ENCODE measurements at places on chromosomes 7 and 10. TPM values are rescaled to one million over a fixed set of nuclear protein-coding genes. Genes with fewer than 3 reads are reported as not detected.

Gene CNPY1
- not detected for total RNA-seq

Gene IKZF1
- total RNA-seq, result 7.7 TPM

Gene DNAH11
- 1.6 TPM for total RNA-seq

Gene PAX4
- not detected for total RNA-seq

Gene FAM131B
- total RNA-seq, result 0.32 TPM

Gene SYNPO2L
- total RNA-seq, result 0.77 TPM

Gene MAPK8
- total RNA-seq, result 74.4 TPM

Gene BICC1
- total RNA-seq, result 5.1 TPM

Gene PIP
- 98.2 TPM for total RNA-seq

Gene PRKCQ
- total RNA-seq, result 1.4 TPM

DNA sequence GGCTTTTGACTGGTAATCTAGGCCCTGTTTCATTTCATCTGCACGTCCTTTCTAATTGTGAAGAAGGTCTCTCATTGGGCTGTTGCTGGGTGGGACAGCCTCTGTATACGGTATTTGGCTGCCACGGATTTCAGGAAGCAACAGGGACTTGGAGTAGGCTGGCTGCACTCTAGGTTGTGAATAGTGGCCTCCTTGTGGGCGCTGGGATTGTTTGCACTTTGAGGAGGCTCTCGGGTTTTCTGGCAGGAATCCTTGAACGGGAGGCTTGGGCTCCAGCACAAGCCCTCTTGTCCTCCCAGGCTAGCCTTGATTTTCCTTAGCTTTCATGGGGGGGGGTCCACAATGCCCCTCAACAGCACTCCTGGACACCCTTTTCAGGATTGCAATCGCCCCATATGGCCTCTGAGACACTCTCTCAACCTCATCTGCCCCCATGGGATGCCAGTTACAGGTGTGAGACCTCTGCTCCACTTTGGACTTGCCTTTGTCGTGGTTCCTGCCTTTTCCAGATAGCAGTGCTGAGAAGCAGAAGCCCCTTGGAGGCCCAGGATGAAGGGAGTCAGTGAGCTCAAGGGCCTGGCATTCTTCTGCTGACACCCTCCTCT lies 33.9 kb upstream of the ZNF273 start:
- no peaks in the 10 kb centered on the region for H3K4me1 ChIP-seq
- H3K4me3 ChIP-seq, result no peak overlapping the region
- no peak overlapping the region for H3K27ac ChIP-seq
- no peaks in the 10 kb centered on the region for H3K27me3 ChIP-seq
- no peaks in the 10 kb centered on the region for H3K36me3 ChIP-seq

DNA sequence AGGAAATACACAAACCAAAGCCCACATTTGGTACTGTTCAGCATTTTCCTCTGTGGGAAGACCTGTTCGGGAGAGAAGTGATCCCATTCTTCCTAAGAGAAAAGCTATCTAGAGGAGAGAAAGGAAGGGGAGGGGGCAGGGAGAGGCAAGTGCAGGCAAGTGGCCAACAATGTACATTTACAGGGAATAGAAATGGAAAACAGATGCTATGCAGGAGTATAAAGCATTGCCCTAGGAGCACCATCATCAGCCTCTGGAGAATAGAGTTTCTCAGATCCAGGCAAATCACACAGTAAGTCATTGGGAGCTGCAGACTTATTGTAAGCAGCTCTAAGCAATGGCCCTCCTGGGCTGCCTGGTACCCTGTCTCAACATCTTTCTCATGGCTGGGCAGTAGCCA lies 424.4 kb upstream of the AUTS2 start:
- no peaks in the 10 kb centered on the region for H3K36me3 ChIP-seq
- H3K27ac ChIP-seq, result no peak overlapping the region
- H3K4me3 ChIP-seq, result no peak overlapping the region
- H3K27me3 ChIP-seq, result peaks cover 12% of the 10 kb centered on the region

DNA sequence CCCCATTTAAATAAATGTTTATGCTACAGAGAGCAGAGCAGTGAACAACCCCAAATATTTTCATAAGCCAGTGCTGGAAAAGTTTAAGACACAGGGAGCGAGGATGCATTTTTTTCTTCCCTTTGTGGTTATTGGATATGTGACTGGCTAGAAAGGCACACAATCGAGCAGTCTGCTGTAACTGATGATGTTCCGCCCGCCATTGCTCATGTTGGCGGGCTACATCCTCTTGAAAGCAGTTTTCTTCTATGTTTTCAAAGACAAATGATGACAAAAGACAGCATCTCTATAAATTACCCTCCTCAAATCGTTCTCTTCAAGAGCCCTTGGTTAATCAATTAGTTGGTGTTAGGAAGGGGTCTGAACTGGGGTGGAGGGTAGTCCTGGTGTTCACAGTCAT lies 269.8 kb downstream of the SKAP2 start:
- H3K4me1 ChIP-seq, result no peaks in the 10 kb centered on the region
- H3K4me3 ChIP-seq, result no peak overlapping the region
- no peak overlapping the region for H3K27ac ChIP-seq
- no peak for DNase-seq

- H3K27me3 ChIP-seq, result no peaks in the 10 kb centered on the region
- no peak overlapping the region for H3K27ac ChIP-seq
- no peak for DNase-seq
- H3K4me3 ChIP-seq, result no peak overlapping the region
- no peaks in the 10 kb centered on the region for H3K4me1 ChIP-seq
These were observed 41.5 kb upstream of the CXCL12 start for GRCh38 chr10:44426247-44427034.

DNA sequence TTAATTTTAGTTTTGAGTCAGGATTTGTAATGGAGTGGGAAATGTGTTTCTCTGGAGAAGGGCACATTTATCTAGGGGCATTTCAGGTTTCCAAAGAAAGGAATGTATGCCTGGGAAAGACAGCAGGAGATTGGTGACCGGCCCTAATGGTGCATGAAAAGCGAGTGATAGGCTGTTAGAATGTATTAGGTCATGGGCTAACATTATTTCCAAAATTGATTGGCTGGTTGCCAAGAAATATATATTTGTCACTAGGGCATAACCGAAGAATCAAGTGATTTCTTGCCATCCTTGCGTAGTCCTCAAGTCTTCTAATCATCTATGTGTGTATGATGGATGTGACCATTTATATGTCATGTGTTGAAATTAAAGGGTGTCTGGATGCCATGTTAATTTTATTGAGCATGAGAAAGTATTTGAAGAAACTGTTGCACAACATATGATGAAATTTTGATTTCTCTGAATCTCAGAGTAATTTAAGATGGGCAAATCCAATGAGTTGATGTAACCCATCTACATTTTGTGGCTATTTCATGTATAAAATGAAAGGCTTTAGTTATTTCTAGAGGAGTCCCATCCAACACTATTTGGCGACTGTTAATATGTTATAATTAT lies 248.4 kb downstream of the BMPER start:
- H3K27me3 ChIP-seq, result no peaks in the 10 kb centered on the region
- no peak overlapping the region for H3K4me3 ChIP-seq
- no peak overlapping the region for H3K27ac ChIP-seq
- DNase-seq, result no peak

- DNase-seq, result no peak
- H3K4me3 ChIP-seq, result no peak overlapping the region
- no peaks in the 10 kb centered on the region for H3K27me3 ChIP-seq
- no peaks in the 10 kb centered on the region for H3K36me3 ChIP-seq
- no peak overlapping the region for H3K27ac ChIP-seq
- H3K4me1 ChIP-seq, result no peaks in the 10 kb centered on the region
These were observed 96.1 kb downstream of the EPDR1 start for GRCh38 chr7:38016567-38016966.

- H3K27ac ChIP-seq, result no peak overlapping the region
- no peak overlapping the region for H3K4me3 ChIP-seq
- no peaks in the 10 kb centered on the region for H3K4me1 ChIP-seq
- DNase-seq, result no peak
- H3K27me3 ChIP-seq, result no peaks in the 10 kb centered on the region
- no peaks in the 10 kb centered on the region for H3K36me3 ChIP-seq
These were observed 327.4 kb downstream of the SORCS1 start for GRCh38 chr10:106836933-106837663.

DNA sequence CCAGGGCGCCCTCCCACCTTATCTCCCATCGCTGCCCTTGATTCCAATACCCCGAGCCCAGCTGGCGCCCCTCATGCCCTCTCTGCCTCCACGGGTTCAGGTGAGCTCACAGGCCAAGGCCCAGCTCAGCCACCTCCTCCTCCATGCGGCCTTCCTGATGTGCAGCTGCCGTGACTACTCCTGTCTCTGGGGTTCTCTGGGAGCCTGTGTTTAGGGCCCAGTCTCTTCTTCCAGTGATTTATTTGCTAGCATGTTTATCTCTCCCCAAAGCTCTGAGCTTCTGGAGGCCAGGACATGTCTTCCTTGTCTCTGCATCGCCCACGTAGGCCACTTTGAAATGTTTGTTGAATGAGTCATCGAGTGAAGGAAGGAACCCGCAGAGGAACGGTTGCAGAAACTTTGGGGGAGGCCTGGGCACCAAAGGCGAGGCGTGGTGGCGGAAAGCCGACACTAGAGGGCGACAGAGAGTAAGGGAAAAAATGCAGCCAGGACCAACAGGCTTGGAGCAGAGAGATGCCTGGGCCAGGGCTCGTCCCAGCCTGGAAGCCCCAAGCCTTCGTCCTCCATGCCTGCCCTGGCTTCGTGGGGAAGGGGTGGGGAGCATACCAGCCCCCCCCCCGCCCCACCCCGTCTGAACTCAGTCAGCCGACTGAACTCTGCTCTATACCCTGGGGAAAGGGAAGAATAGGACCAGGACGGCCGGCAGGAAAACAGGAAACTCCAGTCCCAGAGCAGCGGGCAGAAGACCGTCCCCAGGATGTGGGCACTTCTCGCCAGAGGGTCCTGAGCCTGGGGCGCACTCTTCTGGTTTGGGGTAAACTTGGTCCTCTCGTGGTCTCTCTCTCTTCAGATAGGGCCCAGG lies 10.9 kb upstream of the HSPB1 start:
- peak overlapping the region; percentile 98 for H3K27ac ChIP-seq
- H3K4me3 ChIP-seq, result no peak overlapping the region

DNA sequence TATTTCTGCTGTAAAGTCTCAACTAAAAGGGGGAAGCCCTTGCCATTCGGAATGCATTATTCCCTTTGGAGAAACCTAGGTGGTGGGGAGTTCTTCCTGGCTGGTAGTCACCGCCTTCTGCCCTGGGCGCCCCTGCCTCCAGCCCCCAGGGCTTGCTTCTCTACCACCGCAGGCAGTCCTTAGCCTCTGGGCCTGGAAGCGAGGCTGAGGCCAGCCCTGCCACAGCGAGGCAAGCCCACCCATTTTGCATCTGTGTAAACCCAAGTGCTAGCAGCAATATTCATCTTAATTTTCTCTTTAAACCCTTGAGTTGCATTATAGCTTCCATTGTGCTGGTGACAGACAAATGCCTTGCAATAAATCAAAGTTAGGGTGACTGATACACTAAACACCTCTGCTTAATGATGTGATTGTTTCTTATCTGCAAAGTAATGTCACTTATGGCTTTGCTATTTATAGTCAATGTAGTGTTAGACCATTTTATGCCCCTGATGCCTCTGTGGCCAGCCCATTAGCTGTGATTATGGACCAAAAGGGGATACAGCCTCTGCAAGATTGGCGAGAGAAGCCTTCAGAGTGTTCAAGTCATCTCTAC lies 26.2 kb upstream of the MGMT start:
- no peak overlapping the region for H3K4me3 ChIP-seq
- H3K27me3 ChIP-seq, result no peaks in the 10 kb centered on the region
- no peaks in the 10 kb centered on the region for H3K4me1 ChIP-seq

DNA sequence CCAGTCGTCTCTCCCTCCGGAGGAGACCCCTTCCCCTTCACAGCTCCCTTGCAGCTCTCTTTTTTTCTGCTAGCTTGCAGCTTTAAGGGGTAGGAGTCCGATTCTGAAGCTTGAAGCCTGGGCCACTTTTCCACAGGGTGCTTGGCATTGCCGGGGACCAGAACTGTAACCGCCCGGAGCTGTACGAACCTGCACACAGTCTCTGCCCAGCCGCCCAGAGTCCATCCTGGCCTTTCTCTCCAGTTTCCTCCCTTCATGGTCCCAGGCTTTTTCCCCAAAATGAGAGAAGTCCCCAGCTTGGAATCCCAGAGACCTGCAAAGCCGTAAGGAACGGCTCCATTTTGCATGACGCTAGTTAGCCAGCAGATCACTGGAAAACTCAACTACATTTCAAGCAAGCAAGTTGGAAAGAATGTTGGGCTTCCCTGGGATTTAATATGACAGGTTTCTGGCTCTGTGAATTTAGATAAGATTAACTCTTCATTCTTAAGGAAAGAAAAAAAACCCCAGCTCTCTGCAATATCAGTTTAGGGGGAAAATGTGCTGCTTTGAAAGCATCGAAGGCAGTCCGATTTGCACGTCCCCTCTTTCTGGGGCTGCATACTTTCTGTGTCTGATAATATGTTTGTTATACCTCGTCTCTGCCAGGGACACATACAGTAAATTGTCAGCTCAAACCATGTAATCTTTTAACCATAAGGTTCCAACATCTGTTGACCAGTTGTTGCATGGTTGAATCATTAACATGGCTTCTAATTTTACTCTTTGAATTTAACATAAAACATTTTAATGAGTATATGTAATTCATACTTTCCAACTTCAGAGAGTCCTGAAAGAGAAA lies 190.0 kb upstream of the LYZL2 start:
- no peaks in the 10 kb centered on the region for H3K4me1 ChIP-seq
- no peak for DNase-seq
- H3K27me3 ChIP-seq, result no peaks in the 10 kb centered on the region
- no peaks in the 10 kb centered on the region for H3K36me3 ChIP-seq

- no peaks in the 10 kb centered on the region for H3K36me3 ChIP-seq
- no peak overlapping the region for H3K27ac ChIP-seq
- H3K27me3 ChIP-seq, result no peaks in the 10 kb centered on the region
- H3K4me3 ChIP-seq, result no peak overlapping the region
- no peaks in the 10 kb centered on the region for H3K4me1 ChIP-seq
- DNase-seq, result no peak
These were observed 295.7 kb downstream of the FZD1 start for GRCh38 chr7:91559947-91560346.

GRCh38 chr7:103532955-103533354 lies 86.9 kb upstream of the SLC26A5 start:
- no peak overlapping the region for H3K27ac ChIP-seq
- H3K4me3 ChIP-seq, result no peak overlapping the region
- H3K36me3 ChIP-seq, result no peaks in the 10 kb centered on the region
- no peaks in the 10 kb centered on the region for H3K4me1 ChIP-seq
- H3K27me3 ChIP-seq, result no peaks in the 10 kb centered on the region

- no peak for DNase-seq
- no peak overlapping the region for H3K27ac ChIP-seq
- peaks cover 2% of the 10 kb centered on the region for H3K27me3 ChIP-seq
- no peaks in the 10 kb centered on the region for H3K36me3 ChIP-seq
These were observed 29.4 kb upstream of the PPP1R9A start for GRCh38 chr7:94877731-94878670.

DNA sequence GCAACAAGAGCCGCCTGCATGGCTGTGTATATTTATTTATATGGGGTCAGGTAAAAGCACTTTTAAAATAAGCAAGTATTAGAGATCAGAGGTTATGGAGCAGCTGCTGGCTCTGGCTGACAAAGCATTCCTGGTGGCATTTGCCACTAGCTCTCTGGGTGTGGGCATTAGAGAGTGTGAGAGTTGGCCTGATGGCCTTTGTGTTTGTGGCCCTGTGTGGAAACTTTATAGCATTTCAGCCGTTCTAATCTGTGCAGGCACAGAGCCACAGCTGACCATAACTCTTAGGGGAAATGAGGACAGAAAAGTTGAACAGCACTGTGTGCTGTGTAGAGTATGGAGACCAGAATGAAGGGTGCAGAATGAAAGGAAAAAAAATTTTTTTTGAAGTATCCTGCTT lies 118.9 kb downstream of the AUTS2 start:
- no peaks in the 10 kb centered on the region for H3K27me3 ChIP-seq
- no peak overlapping the region for H3K4me3 ChIP-seq
- no peak overlapping the region for H3K27ac ChIP-seq
- no peak for DNase-seq
- no peaks in the 10 kb centered on the region for H3K36me3 ChIP-seq

- H3K27me3 ChIP-seq, result no peaks in the 10 kb centered on the region
- no peaks in the 10 kb centered on the region for H3K36me3 ChIP-seq
- H3K4me1 ChIP-seq, result no peaks in the 10 kb centered on the region
- DNase-seq, result no peak
- H3K27ac ChIP-seq, result no peak overlapping the region
These were observed 51.4 kb upstream of the AOAH start for GRCh38 chr7:36775676-36776075.
